Putamen (tissue), 1 donor: ENCODE measurements at places on chromosomes 3 and 15.

DNA sequence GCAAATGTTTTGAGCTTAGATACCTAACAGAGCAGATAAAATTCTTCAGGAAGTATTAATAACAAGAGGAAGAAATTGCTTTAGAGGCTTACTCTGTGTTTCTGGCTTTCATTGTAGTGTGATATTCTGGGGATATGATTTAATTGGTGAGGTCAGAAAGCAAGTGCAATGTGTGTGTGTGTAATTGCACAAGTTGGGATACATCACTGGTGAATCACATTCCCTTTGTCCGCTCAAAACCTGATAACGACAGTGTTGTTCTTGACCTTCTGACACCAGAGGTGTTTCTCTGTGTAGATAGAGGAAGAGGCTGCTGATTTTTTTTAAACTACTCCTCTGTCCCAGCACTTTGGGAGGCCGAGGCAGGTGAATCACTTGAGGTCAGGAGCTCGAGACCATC lies 161.1 kb downstream of the CACNA2D3 start:
- no peak for DNase-seq

- DNase-seq: no peak
Measured at GRCh38 chr15:57122080-57122840, 203.8 kb downstream of the TCF12 start.

DNA sequence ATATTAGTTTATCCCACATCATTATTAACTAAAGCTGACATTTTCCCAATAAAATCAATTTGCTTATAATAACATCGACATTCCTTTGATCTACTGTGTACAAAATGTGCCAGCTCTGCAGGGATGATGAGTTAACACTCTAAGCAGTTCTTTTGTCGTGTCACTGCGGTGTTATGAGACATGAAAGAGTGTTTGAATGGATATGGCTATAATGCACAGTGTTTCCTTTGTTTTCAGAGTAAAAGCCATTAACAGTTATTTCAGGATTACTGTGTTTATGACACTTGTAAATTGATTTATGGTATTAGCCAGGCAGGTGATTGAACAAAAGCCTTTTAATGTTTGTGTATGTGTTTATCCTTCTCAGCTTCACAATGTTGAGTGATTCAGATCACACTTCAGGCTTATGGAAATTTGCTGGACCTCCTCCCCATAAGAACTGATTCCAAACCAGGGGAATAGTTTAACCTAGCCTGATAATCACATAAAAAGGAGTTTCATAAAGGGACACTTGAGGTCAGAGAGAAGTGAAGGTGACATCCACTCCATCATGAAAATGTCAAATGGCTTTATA lies 115.7 kb downstream of the CHL1 start:
- DNase-seq: no peak

DNA sequence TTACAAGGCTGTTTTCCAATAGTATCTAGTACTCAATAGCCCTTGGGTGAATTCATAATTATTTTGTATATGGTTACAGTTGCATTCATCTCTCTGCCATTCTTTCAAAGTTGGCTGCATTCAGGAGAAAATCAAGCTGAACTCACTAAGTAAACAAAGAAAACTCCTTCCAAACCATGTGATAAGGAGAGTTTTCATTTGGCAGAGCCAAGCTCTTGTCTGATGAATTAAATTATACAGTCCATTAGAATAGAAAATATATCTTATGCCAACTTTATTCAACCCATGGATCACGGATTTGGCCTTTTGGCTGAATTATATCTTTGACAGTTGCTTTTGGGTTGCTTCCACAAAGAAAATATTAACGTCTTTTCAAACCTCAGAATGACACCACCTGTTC lies 272.3 kb upstream of the ROBO1 start:
- no peak for DNase-seq

DNA sequence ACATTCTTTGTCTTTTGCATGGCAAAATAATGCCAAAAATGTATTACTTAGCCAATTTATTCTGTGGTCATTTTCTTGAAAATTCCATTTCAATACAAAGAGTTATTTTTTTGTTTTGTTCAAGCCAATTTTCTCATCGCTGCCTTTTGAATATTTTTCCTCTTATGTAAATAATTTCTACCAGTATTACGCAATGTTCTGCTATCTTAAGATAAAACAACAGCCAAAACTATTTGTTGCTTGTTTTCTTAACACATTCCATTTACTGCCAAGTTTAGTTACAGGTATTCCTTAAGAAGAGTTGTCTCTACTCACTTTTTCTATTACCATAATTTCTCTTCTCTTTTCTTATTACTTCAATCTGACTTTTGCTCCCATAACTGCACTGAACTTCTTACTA lies 163.1 kb downstream of the ROBO1 start:
- DNase-seq: no peak

- DNase-seq: no peak
Measured at GRCh38 chr3:98809557-98809956, 46.4 kb downstream of the ST3GAL6 start.

DNA sequence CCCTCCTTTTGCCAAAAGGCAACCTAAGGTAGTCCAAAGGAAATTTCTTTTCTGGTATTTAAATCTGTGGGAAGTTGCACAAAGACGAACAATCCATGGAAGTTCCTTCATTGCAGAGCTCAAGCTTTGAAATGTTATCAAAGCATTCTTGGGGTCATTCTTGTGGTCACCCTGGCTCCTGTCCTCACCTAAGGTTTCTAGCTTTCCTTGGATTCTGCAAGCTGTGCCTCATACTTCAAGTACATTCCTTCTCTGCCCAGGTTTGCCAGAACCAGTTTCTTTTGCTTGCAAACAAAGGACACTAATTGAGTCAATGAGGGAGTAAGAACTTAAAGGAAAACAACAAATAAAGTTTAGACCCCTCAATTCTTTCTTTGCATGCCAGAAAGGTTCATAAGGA lies 329.8 kb upstream of the PDZRN3 start:
- DNase-seq: no peak
